ENCODE measurements at places on chromosomes 16 and 17.

GRCh38 chr16:17384471-17384870, 86.3 kb downstream of the XYLT1 start:
- no peak for DNase-seq

- no peak for DNase-seq
Observed at GRCh38 chr17:48873209-48873608, 19.4 kb upstream of the ATP5MC1 start.

DNA sequence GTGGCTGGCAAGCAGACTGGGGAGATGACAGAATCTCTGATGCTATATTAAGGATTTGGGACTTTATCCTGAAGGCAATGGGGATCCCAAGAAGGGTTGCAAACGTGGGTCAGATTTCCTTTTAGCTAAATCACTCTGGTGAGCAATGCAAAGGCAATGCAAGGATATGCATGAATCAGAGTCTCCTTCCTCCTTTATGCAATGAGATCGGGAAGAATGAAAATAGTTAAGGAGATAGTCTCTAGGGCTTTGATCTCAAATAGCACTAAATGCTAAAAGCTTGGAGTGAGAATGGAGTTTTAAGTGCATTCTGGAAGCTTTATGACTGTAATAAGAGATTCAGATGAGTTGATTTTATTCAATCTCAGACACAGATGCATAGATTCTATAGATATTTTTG, 27.2 kb upstream of the SHISA9 start:
- DNase-seq, result no peak

- no peak for DNase-seq
Observed at GRCh38 chr16:46586011-46586577, 35.1 kb downstream of the SHCBP1 start.

DNA sequence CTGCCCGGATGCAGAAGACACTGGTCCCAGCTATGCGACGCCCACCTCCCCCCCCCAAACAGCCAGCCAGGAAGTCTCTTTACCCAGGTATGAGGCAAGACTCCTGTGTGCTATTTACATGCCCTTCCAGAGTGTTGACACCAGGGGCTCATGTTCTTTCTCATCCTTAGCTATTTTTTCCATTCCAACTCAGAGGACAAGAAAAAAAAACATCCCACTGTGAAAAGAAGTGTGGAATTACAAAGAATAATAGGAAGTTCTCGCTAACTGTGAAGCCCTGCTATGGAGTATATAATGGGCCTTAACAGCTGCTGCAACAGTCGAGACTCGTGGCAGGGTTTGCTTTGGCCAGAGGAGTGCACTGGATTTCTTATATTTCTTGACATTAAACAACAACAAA, 584.9 kb downstream of the CDH13 start:
- DNase-seq, result no peak

GRCh38 chr16:86338403-86339115, 171.8 kb upstream of the FOXF1 start:
- DNase-seq, result no peak

- DNase-seq, result no peak
Observed at GRCh38 chr16:24853830-24854229, 8.1 kb downstream of the SLC5A11 start.
